ENCODE measurements at places on chromosomes 3 and 15.

DNA sequence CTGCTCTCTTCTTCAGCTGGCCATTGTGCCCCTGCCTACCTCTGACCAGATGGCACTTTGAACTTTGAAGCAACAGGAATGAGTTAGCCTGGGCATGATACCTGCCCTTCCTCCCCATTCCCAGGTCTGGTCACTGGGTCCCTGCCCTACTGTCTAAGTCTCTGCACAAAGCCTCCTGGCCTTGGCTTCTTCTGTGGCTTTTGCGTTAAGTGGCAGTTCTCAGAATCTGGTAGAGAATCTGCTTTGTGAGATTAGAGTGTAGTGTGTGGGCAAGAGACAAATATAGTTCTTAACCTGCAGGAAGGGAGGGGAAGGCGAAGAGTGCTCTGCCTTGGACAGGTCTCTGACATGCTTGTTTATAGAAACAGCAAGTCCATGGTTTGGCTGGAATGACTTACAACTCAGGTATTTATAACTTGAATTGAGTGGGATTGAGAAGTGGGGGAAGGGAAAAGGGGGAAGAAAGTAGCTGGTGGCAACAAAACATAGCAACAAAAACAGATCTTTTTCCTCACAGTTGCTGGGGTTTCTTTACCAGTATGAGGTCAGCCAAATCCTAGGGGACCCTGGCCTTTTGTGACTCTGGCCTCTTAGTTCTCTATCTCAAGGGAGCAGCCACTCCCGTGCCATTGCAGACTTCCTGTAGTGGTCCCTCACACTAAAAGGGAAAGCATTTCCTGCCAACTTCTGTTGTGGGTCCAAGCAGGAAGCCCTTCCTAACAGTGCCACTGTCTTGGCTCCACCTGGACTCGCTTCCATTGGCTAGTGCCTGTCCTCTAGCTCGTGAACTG lies 16.7 kb downstream of the MAPKBP1 start:
- DNase-seq: no peak

- no peak for DNase-seq
These were observed 119.9 kb downstream of the CADPS start for GRCh38 chr3:62755285-62755684.

DNA sequence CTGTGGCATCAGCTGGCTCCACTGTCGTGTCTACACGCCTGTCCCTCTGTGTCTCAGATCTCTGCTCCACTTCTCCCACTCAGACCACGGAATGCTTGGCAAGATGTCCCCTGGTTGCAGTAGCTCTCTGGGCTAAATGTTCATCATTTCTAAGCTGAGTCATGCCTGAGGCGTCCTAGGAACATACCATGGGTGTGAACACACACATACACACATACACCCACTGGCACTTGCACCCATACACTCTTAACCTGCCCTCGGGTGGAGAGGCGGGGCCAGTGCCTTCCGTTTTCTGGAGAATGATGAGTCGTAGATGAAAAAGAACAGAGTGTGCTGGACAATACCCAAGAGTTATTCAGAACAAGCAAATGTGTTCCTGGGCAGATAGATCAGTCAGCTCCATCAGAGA lies 72.4 kb downstream of the SENP2 start:
- peak; percentile 93 for DNase-seq

GRCh38 chr3:113193719-113194118 lies 17.6 kb upstream of the BOC start:
- DNase-seq: no peak

- no peak for DNase-seq
These were observed 46.3 kb downstream of the LIMD1 start for GRCh38 chr3:45640724-45641361.

DNA sequence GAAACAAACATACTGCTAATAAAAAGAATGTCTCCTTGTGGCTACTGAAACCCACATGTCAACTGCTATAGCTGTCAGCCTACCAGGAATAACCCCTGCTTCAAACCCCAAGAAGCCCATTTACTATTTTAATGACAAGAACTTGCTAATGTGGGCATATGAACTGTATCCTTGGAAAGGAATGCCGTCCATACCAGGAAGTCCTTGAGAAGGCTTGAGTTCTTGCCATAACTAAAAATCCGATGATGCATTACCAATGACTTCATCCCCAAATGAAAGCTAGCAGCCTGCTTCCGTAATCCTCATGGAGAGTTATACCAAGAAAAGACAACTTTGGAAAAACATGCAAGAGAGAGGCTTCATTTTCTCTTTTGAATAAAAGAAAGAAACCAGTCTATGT lies 34.8 kb downstream of the MINDY4B start:
- DNase-seq: peak; percentile 36

DNA sequence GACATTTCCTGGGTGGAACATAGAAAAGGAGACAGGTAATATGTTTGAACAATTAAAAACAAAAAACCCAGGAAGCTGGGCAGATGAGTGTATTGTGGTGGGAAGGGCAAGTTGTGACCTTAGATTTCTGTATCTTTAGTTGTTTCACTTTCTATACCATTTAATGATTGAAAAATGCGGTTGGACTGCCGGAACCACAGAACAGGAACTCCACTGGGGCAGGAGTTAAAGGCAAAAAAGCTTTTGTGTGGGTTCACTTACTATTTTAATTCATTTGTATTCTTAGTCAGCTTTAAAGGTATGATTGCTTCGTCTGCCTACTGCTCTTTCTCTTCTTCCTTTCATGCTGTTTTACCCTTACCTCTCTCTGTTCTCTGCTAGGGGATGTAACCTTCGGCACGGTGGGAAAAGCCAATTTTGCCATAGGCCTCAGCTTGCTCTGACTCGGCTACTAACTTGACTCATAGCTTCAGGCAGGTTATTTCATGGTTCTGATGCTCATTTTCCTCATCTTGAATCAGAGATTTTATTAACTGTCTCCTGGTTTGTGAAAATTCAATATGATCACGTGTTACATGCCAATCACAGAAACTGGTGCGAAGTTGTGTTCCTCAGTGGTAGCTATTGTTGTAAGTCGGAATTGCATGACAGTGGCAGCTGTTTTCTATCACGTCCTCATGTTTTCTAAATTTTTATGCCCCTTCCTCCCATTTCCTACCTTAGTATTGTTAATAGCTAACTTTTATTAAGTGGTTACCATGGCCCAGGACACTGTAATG lies 1.6 kb upstream of the MCTP2 start:
- no peak for DNase-seq

DNA sequence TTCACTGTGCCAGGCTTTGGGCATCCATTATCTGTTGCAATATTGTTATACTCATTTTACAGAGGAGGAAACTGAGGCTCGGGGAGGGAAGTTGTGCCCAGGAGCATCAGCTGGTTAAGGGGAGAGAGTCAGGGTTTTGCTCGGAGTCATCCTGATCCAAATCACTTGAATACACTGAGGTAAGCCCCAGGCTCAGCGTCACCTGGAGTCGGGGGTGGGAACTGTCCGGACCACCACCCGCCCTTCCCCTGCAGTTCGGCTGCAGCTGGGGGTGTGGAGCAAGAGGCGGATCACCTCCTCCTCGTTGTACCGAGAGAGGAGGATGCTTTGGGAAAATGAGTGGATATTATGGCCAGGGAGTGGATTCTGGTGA lies 646 bp downstream of the HRH1 start:
- no peak for DNase-seq

DNA sequence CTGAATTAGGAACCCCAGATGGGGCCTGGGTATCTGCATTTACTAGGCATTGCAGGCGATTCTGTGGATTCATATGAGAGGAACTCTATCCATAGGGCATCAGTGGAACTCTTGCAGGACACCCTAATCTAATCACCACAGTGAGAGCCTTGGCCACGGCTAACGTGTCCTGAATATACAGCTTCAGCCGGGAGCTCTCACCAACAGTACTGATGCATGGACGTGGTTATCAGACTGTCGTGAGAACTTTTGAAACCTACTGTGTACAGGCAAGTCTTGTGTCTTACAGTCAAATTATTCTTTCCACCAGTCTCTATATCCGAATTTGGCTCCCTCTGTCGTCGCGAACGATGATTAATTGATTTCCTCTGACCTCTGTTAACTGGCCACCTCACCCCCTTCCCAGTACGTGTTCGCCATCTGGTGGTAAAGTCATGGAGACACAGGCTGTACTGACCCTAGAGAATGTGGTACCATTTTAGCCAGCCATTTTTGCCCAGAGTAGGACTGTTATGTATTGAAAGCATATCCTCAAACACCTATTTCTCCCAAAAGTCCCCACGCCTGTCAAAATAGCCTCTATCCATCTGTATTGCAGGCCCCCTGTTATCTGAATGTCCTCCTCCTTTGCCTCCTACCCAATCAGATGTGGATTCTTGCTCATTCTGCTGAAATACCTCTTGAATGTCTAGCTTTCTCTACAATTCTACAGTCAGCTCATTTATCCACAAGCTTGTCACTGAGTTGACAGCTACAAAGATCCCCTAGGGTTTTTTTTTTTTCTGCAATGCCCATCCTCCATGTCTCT lies 39.7 kb downstream of the GLDN start:
- peak; percentile 24 for DNase-seq

DNA sequence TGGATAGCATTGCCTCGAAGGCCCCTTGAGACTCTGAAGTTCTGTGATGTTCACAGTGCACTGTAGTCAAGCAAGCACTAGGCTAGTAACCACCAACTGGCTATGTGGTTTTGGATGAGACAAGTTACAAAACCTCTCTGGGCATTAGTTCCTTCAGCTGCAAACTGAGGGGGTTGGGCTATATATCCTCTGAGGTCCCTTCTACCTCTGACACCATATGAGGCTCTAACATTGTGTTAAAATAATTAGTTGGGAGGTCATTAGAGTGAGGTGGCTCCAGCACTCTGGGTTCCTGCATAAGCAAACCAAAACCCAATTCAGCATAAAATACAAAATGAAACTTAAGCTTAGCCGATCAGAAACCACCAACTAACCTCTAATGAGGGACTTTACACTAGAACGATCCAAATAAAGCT lies 209.5 kb upstream of the LRRN1 start:
- no peak for DNase-seq

DNA sequence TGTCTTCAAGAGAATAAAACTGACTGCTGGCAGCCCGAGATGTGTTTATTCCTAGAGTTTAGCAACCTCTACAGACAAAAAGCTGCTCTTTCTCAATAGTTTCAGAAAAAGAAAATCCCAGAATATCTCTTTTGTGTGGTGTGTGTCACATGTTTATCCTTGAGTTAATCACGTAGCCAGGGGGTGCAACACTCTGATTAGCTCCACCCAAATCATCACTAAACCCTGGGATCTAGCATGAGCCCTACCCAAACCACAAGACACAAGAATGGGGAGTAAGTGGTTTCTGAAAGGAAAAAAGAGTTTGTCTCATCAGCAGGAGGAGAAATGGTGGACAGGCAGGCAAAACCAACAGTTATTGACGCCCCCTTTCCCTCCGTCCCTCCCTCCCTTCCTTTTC lies 78.5 kb upstream of the AGBL1 start:
- no peak for DNase-seq

DNA sequence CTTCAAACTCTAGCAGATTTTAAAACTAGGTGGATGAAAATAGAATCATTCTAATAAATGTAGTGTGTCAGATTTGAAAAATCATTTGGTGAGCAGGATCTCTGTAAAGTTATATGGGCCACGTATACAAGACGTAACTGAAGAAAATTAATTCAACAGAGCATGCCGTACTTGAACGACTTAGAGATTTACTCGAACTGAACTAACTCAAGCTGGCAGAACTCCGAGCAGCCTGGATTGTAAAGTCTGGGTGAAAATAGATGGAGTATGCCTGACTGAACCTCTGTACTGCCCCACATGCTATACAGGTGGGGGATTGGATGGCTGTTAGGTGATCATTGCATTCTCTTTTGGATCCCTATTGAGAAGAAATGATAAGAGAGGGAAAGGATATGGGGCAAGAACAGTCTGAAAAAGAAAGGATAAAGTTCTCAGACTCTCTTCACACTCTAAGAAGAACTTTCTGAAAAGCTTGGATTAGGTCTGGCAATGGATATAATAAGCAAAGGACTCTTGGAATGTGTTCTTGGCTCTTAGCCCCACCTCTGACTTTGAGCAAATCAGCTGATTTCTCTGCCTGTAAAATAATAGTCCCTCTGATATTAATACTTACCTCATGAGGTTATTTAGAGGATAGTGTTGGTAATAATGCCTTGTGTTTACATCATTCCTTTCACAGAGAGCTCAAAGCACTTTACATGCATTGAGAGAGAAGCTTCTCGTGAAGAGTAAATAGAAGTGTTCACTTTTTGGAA lies 147.5 kb downstream of the FILIP1L start:
- DNase-seq: no peak

DNA sequence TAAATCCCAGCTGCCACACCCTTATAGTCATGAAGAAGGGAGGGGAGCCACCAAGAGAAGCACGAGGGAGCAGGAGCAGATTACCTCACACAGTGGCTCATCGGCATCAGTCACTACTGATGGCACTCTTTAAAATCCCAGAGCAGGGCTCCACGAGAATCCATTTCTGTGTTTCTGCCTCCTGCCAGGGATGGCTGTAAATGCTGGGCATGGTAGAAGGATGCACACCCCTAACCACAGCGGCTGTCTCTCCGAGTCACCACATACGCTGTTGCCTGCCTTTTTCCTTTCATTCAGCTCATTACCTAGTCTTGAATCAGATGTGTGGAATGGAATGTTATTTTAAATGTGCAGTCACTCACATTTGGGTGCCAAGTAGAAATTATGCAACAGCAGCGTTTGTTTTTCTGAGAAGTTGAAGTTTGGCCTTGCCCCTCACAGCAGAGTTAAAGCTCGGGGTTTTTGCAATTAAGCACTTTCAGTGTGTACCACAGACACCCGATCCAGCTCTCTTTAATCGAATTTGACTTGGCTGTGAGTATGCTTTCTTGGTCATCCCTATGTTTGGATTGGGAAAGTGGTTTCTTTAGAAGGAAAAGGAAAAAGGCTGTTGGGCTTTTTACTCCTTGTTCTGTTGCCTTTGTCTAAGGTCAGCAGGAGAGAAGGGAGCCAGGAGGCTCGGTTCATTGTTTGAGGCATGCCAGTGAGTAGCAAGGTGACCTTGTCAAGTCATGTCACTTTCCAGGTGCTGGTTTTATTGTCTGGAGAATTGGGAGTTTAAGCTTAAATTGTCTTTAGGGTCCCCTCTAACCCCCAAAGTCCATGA lies 284.2 kb upstream of the TPM1 start:
- peak; percentile 90 for DNase-seq

GRCh38 chr15:92533298-92533697 lies 122.3 kb downstream of the FAM174B start:
- no peak for DNase-seq

DNA sequence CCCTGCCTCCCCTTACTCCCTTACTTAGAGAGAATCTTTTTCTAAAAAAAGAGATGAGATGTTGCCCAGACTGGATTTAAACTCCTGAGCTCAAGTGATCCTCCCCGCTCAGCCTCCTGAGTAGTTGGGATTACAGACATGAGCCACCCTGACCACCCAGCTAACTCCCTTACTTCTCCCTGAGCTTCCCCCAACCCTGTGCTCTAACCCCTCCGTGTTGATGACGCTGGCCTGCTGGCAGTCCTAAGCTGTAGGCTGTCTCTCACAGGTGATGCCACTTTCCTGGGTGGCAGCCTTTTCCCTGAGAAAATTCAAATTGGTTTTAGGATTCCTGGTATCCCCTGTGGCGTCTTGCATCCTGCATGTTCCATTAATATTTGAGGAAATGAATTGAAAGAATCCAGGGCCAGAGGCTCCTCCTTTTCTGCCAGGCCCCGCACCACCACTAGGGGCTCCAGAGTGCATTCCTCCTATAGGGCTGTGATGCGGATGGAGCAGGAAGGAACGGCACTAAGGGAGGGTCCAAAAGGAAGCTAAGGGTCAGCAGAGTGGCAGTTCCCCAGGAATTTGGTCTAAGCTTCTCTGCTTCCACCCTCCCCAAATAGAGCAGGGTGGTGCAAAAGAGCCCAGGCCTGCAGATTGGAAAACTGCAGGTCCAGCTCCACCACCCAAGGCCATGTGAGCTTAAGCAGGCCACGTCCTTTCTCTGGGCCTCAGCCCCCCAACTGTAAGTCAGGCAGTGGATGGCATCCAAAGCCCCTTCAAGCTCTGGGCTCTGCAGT lies 101.1 kb downstream of the DAPK2 start:
- peak; percentile 13 for DNase-seq

- DNase-seq: no peak
These were observed 4.0 kb downstream of the ULK3 start for GRCh38 chr15:74838746-74839525.
